Muscle of arm (tissue), 14 donors: ENCODE measurements at places on chromosomes 6 and 20. TPM values are rescaled to one million over a fixed set of nuclear protein-coding genes. Genes with fewer than 3 reads are reported as not detected.

Gene CST4
- polyA plus RNA-seq = not detected

- no peak for DNase-seq
These were observed 29.7 kb upstream of the AFDN start for GRCh38 chr6:167797011-167797471.

Gene SLC22A1
- 0.46 TPM for polyA plus RNA-seq

Gene CLIC5
- polyA plus RNA-seq = 22.7 TPM

GRCh38 chr6:158158123-158158522, 9.9 kb downstream of the SERAC1 start:
- no peak for DNase-seq

Gene NMBR
- polyA plus RNA-seq = 0.13 TPM

- no peak for DNase-seq
These were observed 460.1 kb upstream of the MANEA start for GRCh38 chr6:95117236-95117635.

GRCh38 chr20:11084508-11084907, 410.7 kb upstream of the JAG1 start:
- DNase-seq = no peak

Gene PGC
- polyA plus RNA-seq = not detected

GRCh38 chr20:58864346-58864745, 11.8 kb downstream of the GNAS start:
- DNase-seq = no peak

DNA sequence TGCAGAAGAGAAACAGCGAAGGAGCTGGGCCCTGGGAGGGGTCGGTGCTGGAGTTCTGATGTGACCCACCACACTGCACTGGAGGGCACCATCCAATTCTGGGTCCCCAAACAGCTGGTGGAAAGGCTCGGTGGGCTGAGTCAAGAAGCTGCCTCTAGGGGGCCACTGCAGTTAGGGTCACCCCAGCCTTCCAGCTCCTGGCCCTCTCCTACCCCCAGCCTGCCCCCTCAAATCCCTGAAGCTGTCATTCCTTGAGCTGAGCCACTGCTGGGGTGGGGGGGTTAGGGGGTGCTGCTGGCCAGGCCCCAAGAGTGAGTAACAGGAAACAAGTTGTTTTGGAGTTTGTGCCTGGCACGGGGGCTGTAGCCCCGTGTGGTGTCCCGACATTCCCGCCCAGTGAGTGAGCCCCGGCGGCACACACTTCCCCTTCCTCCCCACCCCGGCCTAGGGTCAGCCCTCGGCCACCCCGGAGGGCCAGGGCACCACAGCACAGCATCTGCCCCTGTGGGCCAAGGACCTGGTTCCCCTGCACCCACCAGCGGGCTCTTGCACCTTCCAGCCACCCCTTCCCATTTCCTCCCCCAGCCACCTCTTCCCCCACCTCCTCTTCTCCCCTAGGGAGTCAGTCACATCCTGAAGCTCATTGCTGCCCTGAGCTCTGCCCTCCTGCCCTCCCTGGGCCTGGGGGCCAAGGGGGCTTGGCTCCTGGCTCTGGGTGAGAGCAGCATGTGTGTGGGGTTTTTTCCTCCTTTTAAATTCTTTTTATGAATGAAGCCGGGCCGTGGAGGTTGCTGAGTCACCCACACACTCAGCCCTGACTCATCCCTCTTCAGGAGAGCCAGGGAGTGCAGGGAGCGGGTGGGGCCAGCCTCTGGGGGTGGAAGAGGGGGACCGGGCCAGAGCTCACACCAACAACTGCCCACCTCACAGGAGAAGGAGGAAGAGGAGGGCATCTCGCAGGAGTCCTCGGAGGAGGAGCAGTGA, 4.6 kb downstream of the SMIM29 start:
- no peak for DNase-seq

DNA sequence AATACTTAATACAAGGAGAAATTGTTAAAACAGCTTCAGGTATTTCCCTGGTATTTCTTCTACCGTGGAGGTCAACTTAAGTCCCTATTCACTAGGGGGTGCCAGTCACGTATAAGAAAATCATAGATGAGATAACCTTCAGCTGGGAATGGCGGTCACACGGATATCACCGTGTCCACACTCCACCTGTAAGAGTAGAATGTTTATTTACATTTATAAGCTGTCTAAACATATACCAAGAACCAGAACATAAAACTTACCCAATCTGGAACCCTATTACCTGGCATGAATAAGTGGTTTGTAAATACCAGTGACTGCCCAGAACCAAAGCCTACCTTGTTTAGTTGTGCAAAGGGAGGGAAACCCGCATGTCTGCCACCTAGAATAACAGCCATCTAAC, 1.9 kb upstream of the ELOVL4 start:
- DNase-seq = peak; percentile 8

DNA sequence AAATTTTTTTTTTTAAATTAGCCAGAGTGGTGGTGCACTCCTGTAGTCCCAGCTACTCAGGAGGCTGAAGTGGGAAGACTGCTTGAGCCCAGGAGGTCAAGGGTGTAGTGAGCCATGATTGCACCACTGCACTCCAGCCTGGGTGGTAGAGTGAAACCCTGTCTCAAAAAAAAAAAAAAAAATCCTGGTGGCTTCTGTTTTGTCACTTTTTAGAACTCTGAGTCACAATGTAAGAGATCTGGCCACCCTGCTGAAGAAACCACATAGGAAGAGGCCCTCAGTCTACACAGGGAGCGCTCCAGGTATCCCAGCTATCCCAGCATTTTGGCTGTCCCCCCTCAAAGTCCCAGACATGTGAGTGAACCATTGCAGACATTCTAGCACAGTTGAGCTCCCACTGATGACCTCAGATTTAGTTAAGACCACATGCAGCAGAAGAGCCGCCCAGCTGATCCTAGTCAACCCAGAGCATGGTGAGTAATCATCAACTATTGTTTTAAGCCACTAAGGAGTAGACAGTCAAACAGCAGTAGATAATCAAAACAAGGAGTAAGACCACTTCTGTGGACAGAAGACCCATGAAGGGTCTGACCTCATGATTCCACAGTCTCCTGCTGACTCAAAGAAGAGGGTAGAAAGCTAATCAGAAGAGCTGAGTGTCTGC, 12.7 kb upstream of the ARFGEF2 start:
- no peak for DNase-seq

- DNase-seq = no peak
These were observed 47.4 kb upstream of the RNGTT start for GRCh38 chr6:89010825-89011224.

Gene TOP1
- polyA plus RNA-seq = 61.9 TPM

Gene LY6G6F
- polyA plus RNA-seq = not detected

Gene GDAP1L1
- not detected for polyA plus RNA-seq

DNA sequence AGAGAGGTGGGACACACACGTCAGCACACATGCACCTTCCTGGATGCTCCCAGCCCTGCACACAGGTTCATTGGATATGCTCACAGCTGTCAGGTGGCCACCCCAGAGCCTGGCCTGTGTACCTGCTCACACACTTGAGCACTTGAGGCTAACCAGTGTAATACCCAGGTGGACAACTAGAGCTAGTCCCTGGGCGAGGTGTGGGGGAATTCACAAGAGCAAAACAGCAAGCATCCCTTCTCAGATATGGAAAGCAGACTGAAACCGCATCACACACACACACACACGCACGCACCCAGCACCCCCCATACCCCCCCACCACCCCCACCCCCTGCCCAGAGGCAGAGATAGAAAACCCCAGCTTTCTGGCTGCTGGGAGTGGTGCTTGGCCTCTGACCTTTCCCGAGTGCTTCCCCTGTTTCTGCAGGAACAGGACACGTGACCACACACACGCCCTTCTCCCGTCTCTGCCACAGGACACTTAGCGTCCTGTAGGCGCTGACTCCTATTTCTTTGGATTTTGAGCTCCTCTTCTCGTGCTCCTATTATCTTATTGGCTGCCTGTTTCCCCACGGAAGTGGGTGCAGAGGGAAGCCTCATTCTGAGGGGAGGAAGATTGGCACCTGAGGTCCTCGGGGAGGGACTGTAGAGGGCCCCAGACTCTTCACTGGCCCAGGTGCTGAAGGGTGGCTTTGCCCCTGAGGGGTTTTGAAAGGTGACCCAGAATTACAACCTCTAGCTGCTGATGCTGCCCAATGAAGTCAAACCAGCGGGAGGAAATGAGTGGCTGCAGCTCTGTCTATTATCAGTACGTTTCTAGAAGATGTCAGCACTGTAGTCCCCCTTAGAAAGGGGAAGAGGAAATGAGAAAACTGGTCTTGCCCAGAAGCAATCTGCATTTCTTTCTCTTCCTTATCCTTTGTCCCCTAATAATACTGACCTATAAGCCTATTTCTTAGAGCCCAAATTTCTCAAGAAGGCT, 65.8 kb downstream of the SYTL3 start:
- DNase-seq = no peak

Gene MYBL2
- polyA plus RNA-seq = 14.6 TPM

Gene EEF1A1
- 13,827 TPM for polyA plus RNA-seq

- no peak for DNase-seq
These were observed 121.6 kb upstream of the GJE1 start for GRCh38 chr6:142011156-142011555.

DNA sequence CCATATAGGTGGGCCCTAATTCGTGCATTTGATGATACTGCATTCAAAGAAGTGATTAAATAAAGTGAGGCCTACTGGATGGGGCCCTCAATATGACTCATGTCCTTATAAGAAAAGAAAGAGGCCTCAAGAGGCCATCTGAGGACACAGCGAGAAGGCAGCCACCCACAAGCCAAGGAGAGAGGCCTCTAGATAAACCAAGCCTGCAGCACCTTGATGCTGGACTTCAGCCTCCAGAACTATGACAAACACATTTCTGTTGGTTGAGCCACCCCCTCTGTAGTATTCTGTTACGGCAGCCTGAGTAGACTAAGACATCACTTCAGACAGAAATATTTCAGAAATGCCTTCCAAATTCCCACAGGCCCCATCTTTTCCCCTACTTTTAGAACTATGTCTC, 82.5 kb upstream of the PLEKHG1 start:
- DNase-seq = no peak

DNA sequence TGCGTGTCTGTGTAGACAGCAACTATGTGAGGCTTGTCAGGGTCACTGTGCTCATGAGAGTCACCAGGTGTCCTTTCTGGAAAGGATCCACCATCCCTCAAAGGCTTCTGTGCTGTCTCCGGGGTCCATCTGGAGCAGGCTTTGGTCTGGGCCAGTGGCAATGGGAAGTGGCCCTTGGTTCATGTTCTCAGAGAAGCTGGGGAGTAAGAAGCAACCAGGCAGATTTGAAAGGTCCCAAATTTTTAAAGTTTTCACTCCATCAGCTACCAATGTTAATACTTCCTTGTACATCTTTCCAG, 68.2 kb downstream of the GCNT2 start:
- DNase-seq = no peak

Gene ZC2HC1B
- not detected for polyA plus RNA-seq

GRCh38 chr20:62493886-62494285, 18.1 kb upstream of the GATA5 start:
- no peak for DNase-seq

DNA sequence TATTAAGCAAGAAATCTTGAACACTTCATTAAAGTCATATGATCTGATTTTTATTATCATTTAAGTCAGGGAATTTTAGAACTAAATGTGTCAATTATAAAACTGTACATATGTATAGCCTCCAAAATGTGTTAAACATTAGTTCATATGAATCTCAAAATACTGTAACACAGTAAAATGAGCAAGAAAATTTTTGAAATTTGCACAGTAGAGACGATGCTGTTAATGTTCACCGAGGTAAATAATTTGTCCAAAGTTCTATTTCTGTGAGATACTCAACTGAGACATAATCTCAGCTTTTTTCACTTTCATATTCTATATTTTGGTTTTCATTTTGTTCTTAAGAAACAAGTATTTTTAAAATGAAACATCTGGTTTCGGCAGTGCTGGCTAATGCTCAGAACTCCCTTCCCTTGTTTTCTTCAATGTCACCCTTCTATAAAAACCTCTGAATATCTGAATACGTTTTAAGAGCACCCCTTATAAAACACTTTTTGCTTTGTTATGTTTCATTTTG, 353.1 kb downstream of the LAMA2 start:
- DNase-seq = peak; percentile 25

Gene GSTA2
- not detected for polyA plus RNA-seq

Gene MYB
- polyA plus RNA-seq = 1.1 TPM

DNA sequence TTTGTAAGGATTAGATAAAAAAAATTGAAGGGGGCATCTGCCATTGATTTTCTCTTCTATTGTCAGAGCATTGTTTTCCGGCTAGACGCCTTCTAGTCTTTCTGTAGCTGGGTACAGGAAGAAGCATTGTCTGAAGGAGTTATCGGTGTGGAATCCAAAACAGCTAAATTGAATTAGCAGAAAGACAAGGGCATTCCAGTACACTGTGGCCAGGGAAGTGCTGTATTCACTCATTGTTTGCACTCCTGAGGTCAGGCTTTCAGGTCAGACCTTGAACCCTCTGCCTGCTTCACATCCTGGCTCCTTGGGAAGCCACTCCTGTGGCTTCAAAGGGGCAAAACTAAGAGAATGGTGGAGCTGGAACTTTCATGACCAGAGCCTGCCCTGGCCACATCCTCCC, 81.1 kb upstream of the SNAP25 start:
- DNase-seq = no peak

- no peak for DNase-seq
These were observed 76.6 kb upstream of the PROKR2 start for GRCh38 chr20:5393218-5393870.

Gene ERVFRD-1
- not detected for polyA plus RNA-seq

GRCh38 chr6:15735567-15736265, 72.9 kb upstream of the DTNBP1 start:
- no peak for DNase-seq

- no peak for DNase-seq
These were observed 269.9 kb downstream of the ALDH8A1 start for GRCh38 chr6:134680021-134680420.

GRCh38 chr6:46191961-46192360, 21.2 kb upstream of the ENPP5 start:
- no peak for DNase-seq

Gene HLA-DMA
- polyA plus RNA-seq = 3.4 TPM

- no peak for DNase-seq
These were observed 17.7 kb downstream of the GTF2H5 start for GRCh38 chr6:158185729-158186456.

- no peak for DNase-seq
These were observed 587.2 kb downstream of the EPM2A start for GRCh38 chr6:145147981-145148749.

Gene ZNF334
- 8.9 TPM for polyA plus RNA-seq

- no peak for DNase-seq
These were observed 251.4 kb downstream of the DOK5 start for GRCh38 chr20:54726687-54727300.

- no peak for DNase-seq
These were observed 97.3 kb upstream of the SHLD1 start for GRCh38 chr20:5652626-5653553.

Gene TFAP2D
- not detected for polyA plus RNA-seq

Gene EYA2
- polyA plus RNA-seq = not detected

- no peak for DNase-seq
These were observed 454.3 kb downstream of the BTBD3 start for GRCh38 chr20:12371990-12372389.

- no peak for DNase-seq
These were observed 12.0 kb downstream of the RNF8 start for GRCh38 chr6:37365791-37366190.
